Mesothelial cell of epicardium (in vitro differentiated cells): ENCODE measurements at places on chromosomes 1 and 21.
A peak's percentile ranks its signal among the peaks of the same experiment; 100 is the strongest.

- DNase-seq: no peak
These were observed 156.3 kb downstream of the CRB1 start for GRCh38 chr1:197424380-197424779.

DNA sequence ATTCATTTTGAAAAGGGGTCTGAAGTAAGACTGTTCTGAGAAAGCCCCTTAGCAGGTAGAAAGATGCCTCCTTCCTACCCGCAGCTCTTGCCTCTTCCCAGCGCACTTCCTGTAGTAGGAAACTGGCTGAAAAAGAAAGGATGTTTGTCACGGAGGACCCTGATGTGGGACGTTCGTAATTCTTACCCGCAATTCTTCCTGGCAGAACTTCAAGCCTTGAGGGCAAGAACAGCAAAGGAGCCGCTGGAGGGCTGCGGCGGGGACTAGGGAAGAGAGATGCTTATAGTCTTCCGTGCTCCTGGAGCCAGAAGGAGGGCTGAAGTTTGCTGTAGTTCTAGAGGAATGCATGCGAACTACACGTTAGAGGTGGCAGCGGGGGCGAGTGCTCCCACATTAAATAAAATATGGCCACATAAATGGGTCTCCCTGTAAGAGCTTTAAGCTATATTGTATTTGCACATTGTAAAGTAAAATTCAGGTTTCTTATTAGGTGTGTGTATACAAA is 6.3 kb downstream of the C1orf53 start:
- peak; percentile 55 for DNase-seq

DNA sequence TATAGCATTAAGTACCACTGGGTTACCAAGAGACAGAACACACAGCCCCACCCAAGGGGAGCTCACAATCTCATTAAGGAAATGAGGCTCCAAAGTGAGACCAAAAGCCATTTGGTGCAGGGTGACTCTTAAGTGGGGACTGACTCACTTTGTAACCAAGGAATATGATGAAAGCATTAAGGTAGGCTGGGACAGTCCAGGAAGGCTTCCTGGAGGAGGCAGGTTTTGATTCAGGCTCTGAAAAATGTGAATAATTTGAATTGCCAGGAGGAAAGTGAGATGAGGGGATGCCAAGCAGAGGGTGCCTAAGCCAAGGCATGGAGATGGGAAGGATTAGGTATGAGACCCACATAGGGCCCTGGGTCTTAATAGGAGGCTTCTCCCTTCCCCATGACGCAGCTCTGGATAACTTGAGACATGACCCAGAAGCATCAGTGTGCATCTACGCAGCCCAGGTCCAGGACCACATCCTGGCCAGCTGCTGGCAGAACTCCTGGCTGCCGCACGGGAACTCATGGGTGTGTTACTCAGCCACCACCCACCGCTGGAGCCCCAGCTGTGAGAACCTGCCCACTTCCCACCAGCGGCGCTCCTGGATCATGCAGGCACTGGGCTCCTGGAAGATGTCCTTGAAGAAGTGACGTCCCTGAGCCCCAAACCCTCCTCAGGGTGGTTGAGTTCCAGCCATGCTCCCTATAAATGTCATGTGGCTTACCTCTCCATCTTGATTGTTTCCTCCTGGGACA is 5.9 kb upstream of the TTC4 start:
- no peak for DNase-seq

GRCh38 chr1:22420455-22421053 is 31.1 kb upstream of the ZBTB40 start:
- peak; percentile 86 for DNase-seq

DNA sequence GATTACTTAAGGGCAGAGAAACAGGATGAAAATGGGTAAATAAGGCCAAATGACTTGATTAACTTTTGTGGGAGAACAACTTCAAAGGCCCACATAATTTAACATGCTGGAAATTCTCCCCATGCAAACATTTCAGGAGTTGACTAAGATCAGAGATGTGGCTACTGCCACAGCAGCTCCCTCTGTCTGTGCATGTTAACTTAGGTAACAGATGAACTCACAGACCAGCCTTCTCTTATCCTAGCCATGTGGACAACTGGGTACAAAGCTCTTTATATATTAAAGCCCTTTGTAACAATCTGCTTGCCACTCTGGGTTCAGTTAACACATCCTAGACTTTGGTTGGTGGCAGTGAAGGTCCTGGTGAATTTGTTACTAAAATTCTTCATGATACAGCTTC is 33.2 kb downstream of the BEND5 start:
- no peak for DNase-seq

- no peak for DNase-seq
These were observed 68.8 kb upstream of the C1orf174 start for GRCh38 chr1:3968851-3969250.

- DNase-seq: no peak
These were observed 19.0 kb upstream of the L1TD1 start for GRCh38 chr1:62175568-62176179.

DNA sequence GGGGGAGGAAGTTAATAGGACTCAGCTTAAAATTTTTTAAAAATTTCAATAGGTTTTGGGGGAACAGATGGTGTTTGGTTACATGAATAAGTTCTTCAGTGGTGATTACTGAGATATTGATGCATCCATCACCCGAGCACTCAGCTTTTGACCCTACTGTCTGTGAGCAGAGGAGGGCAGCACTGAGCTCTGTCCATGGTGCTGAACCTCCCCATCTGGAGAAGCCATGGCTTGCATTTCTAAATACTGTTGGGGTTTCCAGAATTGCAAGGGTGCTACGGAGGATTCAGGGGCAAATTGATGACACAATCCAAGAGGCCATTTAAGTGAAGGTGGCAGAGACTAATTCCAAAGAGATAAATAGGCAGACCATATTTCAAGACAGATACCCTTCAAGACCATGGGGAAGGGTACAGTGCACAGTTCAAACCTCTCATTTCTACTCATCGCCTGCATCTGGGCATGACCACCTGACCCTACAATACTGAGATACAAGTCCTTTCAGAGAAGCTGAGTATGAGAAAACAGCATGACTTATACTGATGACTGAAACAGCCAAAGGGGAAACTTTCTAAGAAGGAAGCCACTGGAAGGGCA is 17.2 kb downstream of the SYT2 start:
- DNase-seq: peak; percentile 82
